Liver (tissue), 10 donors: ENCODE measurements at places on chromosomes 1 and 21. TPM values are rescaled to one million over a fixed set of nuclear protein-coding genes. Genes with fewer than 3 reads are reported as not detected.

DNA sequence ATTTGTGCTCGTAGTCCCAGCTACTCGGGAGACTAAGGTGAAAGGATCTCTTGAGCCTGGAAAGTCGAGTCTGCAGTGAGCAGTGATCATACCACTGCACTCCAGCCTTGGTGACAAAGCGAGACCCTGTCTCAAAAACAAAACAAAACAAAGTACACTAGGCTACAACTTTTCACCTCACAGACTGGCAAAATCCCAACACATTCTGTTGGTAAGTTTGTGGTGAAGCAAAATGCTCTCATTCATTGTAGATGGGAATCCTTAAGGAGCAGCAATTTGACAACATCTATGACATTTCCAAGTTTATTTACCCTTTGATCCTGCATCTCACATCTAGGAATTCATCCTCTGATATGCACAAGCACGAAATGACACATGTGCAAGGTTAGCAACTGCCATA is 20.2 kb upstream of the SLC1A7 start:
- DNase-seq: no peak

DNA sequence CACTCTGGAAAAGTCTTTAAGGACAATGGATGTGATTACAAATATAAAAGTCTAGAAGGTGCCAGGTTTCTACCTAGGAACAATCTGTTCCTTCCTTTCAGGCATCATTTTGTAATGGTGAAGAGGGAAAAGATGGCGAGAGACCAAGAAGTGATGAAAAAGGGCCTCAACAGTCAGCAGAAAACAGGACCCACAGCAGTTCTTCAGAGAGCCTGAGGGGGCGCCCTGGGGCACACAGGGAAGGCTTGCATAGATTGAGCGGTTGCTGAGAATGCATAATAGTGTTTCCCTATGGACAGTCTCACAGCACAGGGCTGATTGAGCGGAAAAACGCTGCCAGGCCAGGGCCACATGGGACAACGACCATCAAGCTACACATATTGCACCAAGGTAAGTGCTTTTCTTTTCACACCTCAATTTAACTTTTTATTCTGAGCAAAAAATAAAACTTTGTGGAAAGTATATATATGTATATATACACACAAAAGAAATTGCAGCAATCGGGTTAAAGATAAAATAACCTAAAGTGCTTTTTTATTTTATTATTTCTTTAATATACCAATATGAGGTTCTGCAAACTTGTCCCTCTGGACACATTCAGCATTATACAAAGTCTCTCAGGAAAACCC is 3.1 kb upstream of the YRDC start:
- peak; percentile 71 for DNase-seq

TSPAN1 gene
- total RNA-seq: 2.4 TPM

SLFNL1 gene
- total RNA-seq: 0.09 TPM

DNA sequence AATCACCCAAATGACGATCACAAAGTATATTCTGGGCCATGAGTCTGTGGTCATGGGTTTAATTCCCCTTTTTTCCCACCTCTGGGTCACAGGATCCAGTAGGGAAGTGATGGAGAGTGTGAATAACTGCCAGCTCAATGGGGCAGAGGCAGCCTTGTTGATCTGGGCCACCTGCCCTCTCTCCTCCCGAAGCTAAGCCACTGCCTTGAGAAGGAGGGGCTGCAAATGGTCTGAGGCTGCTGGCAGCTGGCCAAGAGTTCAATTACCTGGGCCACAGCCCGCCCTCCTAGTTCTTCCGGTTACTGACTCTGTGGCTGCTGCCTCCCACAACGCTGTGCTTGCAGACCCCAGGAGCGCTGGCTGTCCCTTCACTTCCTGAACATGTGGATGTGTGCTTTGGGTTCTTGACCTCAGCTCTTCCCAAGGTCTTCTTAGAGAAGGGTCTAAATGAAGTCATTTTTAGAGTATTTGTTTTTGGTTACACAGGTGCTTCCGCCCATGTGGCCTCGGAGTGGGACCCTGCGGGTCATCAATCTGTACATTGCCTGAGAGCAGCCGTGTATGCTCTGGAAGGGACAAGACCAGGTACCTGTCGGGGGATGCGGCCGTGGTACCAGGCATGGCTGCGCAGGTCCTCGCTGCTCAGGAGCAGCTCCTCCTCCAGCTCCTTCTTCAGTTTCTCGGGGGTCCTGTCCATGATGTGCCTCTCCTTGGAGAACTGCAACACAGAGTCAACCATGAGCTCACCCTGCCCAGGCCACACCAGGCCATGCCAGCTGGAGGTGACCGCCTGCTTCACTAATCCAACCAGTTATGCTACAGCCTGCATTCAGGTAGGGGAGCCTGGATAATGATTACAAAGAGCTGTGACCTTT is 89.7 kb downstream of the BCAR3 start:
- peak; percentile 72 for DNase-seq

- no peak for DNase-seq
These were observed 257.8 kb downstream of the LMO4 start for GRCh38 chr1:87586501-87586900.

DNA sequence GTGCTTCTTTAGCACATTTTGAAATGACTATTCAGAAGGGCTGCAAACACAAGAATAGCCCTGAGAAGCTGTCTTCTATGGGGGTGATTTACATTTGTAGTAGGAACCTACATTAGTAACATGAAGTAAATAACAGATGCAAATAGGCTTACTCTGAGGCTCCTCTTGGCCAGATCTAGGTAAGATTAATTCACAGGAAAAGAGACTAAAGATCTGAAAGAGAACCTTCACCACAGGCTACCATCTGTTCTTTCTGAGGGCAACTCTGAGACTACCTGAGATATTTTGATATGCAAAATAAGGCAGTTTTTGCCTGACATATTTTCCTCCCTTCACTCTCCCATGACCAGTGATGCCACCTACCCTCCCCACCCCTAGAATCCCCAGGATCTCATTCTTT is 1267.8 kb downstream of the PLA2G4A start:
- DNase-seq: no peak

GRCh38 chr1:31681415-31681814 is 22.4 kb downstream of the COL16A1 start:
- no peak for DNase-seq

GUCA2A gene
- not detected for total RNA-seq

DNA sequence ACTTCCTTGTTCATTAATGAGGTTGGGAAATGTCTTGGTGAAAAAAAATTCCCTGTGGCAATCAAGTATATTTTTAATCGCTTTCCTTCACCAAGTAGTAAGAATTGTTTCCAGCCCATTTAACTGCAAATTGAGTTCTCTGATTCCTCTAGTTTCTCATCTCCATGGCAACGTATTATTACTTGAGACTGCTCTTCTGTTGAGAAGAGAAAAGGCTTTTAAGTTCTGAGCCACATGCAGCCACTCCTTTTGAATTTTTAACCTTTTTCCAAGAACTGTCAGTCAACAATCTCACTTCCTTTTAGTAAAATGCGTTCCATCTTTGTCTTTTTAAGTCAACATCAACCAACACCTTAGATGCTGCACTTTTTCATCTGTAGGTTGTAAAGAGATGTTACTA is 75.7 kb upstream of the KIAA1614 start:
- DNase-seq: no peak

DNA sequence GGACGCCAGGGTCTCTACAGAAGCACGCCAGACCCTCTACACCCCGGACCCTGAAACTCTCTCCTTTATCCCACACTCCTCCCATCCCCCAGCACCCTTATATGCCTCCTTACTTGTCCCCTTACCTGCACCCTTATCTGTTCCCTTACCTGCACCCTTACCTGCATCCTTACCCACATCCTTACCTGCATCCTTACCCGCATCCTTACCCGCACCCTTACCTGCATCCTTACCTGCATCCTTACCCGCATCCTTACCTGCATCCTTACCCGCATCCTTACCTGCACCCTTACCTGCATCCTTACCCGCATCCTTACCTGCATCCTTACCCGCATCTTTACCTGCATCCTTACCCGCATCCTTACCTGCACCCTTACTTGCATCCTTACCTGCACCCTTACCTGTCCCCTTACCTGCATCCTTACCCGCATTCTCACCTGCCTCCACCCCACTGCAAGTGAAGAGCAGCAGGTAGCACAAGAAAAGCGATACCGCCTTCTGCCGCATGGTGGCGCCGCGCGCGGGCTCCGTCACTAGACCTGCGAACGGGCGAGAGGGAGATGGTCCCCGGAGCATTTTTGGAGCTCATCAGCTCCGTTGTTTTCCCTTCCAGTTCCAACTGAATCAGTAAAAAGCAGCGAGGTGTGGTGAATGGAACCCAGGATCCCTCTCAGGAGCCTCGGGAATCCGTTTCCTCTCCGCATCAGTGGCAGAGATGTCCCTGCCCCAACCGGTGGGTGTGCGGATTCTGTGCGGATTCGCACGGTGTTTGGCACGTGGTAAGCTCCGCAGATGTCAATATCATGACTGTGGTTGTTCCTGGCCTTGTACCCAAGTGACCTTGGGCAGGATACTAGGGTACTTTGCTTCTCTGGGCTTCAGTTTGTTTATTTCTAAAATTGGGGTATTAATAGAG is 2.9 kb downstream of the IFI6 start:
- peak; percentile 92 for DNase-seq

DNA sequence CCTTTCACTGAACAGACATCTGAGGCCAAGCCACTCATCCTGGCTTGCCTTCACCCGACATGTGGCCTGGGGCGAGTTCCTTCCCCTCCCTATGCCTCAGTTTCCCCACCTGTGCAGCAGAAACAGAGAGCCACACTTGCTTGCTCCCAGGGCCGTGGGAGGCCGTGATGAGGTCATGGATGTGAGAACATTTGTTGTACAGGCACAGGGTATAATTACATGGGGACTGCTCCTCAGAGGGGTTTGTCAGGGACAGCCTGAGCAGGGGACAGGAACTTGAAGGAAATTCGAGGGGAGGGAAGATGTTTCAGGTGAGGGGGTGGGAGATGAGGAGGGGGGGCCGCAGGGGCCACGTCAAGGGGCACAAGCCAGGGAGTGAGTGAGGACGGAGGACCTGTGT is 56.1 kb downstream of the ALPL start:
- DNase-seq: no peak

DNA sequence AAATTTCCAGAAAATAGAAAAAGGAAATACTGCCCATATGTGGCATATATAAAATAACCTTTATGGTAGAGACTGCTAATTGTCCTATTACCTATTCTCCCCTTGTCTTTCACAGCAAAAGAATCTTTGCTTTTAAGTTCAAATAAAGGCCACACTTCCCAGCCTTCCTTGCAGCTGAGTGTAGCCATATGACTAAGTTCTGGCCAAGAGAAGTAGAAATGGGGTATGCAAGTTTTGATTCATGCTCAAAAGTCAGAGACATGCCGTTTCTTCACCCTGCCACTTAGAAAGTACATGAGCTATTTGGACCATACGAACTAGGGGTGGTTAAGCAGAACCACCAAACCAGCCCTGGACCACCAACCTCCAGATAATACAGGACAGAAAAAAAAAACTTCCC is 18.3 kb upstream of the S100A2 start:
- no peak for DNase-seq

PDZK1IP1 gene
- total RNA-seq: 0.75 TPM

GRCh38 chr1:40774266-40774998 is 9.2 kb upstream of the KCNQ4 start:
- peak; percentile 81 for DNase-seq

GRCh38 chr1:81597720-81598426 is 202.9 kb upstream of the ADGRL2 start:
- no peak for DNase-seq

HLX gene
- 6.6 TPM for total RNA-seq

- no peak for DNase-seq
These were observed 30.1 kb upstream of the ENO1 start for GRCh38 chr1:8908388-8909151.

GPR61 gene
- not detected for total RNA-seq

- no peak for DNase-seq
These were observed 22.1 kb downstream of the UCK2 start for GRCh38 chr1:165849353-165850133.

GRCh38 chr1:179800481-179800880 is 57.4 kb downstream of the FAM163A start:
- DNase-seq: no peak

- no peak for DNase-seq
These were observed 26.3 kb upstream of the NHLH2 start for GRCh38 chr1:115867216-115867615.

DNA sequence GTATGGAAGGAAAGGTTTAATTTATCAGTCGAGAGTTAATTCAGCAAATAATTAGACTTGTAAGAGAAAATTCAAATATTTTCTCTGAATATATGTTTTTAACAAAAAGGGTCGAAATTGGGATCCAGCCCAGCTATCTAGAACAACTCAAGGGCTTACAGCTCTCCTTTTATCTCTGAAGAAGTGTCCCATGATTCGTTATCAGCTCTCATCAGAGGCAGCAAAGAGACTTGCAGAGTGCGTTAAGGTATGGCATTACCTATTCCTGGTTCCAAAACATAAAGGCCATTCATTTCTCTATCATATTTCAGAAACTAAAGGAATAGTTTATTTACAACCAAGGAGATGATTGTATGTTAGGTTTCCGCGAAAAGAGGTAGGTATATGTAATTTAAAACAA is 9.4 kb downstream of the VPS45 start:
- DNase-seq: no peak

DNA sequence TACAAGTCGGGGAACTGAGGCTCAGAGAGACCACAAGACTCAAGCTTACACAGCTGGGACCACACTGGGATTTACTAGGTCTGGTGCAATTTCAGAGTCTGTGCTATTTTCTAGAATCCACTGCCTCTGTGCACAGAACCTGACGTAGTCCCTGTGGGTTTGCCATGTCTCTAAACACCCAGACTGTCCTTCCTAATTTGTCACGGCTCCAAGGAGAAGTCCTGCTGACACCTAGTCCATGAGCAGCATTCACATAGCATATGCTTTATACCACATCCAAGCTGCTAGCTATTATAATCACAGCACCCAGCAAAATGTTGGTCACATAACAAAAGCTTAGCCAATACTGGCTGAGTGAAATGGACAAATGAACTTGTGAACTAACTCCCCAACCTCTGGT is 79.0 kb upstream of the HMGB4 start:
- no peak for DNase-seq

DNA sequence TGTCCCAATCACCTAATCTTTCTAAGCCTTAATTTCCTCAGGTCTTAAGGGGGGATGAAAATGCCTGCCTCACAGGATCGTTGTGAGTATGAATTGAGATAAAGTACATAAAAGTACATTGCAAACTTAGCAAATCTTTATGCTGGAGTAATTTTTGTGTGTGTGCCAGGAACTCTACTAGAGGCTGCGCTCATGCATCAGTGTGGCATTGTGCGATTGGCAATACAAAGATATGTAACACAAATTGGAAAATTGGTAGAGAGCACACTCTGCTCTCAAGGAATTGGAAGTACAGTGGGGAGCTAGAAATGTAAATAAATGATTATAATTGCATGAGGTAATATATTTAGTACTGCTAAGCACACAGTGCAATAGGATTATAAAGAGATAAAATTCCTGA is 398.3 kb downstream of the DUSP10 start:
- no peak for DNase-seq
